ENCODE measurements at places on chromosomes 2 and 18. TPM values are rescaled to one million over a fixed set of nuclear protein-coding genes. Genes with fewer than 3 reads are reported as not detected.

Gene GAREM2
- 2.8 TPM for total RNA-seq

Gene ELOA2
- not detected for total RNA-seq

Gene LHCGR
- not detected for total RNA-seq

Gene NTSR2
- total RNA-seq = not detected

GRCh38 chr2:20326163-20326780 lies 24.4 kb downstream of the PUM2 start:
- peak; percentile 66 for DNase-seq

- DNase-seq = no peak
Measured at GRCh38 chr2:134134827-134135226, 119.0 kb upstream of the MGAT5 start.

DNA sequence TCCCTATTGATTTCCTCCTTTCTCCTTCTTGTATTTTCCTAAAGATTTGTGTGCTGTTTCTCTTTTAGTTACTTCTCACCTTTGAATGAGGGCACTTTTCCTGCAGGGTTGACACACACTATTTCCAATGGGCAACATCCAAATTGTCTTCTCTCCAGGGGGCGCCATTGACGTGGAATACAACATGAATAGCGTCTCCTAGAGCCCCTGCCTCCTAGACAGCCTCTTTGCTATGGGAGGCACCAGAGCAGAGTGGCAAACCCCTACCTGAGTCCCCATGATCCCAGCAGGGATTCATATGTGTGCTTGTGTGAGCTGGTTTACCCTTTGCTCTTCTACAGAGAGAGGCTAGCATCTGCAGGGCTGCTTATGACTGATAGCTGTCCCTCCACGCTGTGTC lies 61.3 kb upstream of the ITSN2 start:
- DNase-seq = peak; percentile 74

DNA sequence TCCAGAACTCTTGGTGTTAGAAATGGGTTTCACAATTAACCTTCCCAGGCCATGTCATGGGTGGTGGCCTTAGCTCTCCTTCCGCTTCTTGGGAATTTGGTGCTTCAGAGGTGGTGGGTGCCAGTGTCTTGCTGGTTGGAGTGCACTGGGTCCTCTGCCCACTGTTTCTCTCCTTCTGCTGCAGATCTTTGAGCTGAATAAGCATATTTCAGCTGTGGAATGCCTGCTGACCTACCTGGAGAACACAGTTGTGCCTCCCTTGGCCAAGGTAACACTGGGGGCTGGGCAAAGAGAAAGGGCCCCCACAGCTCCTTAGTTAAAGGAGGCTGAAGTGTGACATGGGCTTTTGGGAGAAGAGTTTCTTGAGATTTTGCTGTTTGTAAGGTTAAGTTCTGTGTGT lies 32.0 kb upstream of the PRLH start:
- DNase-seq = no peak

- no peak for DNase-seq
Measured at GRCh38 chr18:55228191-55228590, 268.9 kb upstream of the CCDC68 start.

DNA sequence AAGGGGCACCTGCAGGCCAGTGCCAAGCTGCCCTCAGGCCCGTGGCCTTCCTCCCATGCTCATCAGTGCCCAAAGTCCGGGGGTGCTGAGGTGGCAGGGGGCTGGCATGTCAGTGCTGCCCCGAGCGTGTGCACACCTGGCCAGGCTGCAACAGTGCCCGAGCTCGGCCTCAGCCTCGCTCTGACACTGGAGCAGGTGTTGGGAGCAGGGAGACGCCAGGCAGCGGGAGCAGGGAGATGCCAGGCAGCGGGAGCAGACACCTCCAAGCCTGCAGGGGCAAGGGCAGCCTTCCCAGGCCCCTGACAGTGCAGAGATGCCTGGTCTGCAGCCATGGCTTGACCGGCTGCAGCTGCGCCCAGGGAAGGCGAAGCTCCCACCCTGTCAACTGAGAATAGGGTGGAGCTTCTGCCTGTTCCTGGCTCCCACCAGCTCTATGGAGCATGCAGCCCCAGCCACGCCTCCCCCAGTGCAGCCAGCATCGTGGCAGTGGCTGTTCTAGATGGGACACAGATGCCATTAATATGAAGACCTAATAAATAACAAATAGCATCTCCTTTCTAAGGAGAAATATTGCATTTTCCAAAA lies 82.4 kb downstream of the DTNB start:
- DNase-seq = no peak

GRCh38 chr2:132384491-132385151 lies 32.0 kb upstream of the GPR39 start:
- no peak for DNase-seq

GRCh38 chr2:52107124-52107523 lies 1075.2 kb upstream of the NRXN1 start:
- DNase-seq = no peak

- DNase-seq = no peak
Measured at GRCh38 chr18:28875059-28875458, 698.1 kb upstream of the CDH2 start.

DNA sequence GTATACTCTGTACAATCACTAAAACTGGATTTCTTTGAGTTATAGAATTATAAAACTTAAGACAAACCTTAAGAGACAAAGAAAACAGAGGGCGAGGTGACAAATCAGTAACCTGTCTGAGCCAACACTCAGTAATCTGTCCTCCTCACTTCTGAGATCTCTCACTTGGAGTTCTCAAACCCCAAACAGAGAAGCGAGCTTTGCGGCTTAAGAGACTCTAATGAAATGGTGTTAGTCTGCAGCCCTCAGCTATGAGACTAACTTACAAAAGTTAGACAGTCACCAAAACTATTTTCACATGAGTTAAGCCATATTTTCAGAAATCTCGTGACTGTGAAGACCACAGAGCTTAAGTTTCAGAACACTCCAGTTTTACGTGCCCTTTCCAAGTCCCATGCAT lies 140.6 kb downstream of the TMX3 start:
- DNase-seq = no peak

DNA sequence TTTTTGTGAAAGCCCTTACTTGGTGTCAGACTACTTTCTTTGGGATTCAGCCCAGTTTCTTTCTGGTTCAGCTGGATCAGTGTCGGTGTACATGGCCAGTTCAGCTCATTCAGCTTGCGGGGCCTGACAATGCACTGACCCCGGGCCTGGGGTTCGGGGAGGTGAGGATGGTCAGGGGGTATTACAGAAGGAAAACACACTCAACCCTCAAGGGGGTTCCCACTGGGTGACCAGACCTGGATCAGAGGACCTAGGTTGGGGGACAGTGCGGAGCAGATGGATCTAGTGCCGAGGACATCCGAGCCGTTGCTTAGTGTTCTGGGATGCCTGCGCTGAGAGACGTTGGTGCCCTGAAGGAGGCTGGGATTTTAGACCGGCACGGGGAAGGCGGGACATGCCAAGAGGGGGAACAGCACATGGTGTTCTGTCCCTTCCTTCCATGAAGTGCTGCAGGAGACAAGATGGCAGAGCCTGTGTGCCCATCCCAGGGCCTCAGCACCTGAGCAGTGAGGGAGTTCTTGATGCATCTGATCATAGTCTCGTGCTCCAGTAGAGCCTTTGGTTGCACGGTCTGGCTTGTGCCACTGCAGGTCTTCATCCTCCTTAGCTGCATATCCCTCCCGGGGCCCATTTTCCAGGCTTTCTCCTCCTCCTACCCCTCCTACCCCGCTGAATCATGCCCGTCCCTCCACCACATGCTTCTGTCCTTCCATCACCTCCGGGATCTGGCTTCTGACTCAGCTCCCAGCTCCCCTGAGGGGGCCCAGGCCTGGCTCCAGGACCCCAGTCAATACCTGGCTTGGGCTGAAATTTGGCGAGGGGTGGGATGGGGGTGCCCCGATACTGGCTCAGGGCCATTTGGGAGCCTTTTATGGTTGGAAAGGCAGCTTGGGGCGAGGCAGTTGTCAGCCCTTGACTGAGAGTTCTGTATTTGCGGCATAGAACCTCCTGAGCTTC lies 18.0 kb downstream of the SPEG start:
- no peak for DNase-seq

DNA sequence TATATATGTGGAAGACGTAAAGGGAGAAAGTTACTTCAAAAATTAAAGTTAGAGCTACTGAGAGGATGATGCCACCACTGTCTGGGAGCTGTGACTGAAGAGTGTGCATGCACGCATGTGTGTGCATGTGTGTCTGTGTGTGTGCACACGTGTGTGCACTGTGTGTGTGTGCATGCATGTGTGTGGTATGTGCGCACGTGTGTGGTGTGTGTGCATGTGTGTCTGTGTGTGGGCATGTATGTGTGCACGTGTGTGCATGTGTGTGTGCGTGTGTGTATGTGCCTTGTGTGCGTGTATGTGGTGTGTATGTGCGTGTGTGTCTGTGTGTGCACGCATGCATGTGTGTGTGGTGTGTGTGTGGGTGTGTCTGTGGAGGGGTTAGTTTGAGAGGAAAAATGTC lies 473.4 kb downstream of the CMPK2 start:
- DNase-seq = no peak

- no peak for DNase-seq
Measured at GRCh38 chr18:40925071-40925541, 1029.9 kb upstream of the PIK3C3 start.

DNA sequence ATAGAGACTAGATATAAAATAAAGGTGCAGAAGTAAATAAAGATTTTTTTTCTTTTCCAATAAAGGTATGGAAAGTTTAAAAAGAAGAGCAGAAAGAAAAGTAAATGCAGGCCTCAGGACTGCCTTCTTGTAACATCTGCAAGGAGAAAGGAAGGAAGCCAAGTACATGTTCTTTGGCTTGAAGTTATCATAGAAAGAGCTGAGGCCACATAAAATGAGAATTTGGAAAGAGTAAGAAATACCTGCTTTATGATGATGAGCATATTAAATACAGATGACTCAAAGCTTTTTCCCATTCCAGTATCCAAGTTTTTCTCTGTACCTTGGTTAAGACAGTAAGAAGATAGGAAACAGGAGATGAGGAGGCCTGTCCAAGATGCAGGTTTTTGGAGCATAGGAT lies 25.3 kb upstream of the UBE2E3 start:
- DNase-seq = no peak

DNA sequence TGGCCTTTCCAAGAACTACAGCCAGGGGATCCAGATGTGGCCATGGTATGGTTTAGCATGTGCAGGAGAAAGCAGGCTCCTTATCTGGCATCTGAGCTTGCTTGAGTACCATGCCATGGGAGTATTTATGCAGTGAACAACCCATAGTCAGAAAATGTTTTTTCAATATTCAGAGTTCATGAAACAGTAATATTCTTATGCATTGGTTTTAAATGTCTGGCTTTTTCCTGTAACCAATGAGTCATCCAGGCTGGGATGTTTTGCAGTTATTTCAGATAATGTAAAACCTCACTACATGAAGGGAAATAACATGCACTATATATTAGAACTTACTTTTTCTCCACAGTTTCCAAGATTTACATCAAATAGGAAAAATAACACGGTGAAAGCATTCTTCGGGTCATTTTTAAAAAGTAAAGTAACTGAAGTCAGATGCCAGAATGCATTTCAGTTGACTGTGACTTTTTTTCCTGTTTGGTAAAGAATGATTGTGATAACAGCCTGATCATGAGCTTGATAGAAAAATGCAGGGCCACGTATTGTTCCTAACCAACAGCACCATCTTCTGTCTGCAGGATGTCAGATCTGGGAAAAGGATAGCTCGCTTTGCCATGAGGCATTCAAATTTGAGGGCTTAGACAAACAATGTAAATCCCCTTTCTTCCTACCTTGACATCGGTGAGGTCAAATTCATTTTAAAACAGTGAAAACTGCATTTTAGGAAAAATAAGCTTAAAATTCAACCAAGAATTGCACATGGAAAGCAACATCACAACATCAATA lies 152.8 kb downstream of the DSC3 start:
- no peak for DNase-seq

DNA sequence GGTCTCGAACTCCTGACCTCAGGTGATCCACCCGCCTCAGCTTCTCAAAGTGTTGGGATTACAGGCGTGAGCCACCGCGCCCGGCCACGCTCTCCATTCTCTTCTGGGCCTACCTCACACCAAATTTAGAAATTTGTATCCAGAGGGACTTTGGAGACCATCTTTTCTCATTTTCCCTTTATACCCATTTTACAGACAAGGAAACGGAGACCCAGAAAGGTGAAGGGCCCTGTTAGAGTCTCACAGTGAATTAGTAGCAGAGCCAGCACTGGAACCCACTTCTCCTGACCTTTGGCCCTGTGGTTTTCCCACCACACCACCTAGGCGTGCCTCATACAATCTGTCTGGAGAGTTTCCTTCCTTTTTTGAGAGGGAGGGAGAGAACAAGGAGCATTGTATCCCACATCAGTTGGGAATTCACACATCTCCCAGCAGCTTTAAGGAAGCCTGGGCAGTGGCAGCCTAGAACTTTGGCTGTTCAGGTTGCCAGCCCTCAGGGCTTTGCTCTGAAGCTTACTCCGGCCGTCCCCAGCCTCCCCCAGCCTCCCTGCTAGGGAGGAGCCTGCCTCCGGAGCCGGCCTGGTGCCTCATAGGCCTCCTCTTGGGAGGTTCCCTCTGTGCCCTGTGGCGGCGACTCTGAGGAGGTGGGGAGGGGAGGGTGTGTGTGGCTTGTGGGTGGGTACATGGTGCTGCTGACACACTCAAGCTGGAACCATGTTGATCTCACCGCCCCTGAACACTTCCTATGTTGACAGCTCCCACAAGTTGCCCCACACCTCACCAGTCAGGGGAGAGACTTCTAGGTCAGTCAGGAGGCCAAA lies 13.8 kb downstream of the FOSL2 start:
- peak; percentile 82 for DNase-seq
